ENCODE measurements at places on chromosomes 1 and 21. TPM values are rescaled to one million over a fixed set of nuclear protein-coding genes. Genes with fewer than 3 reads are reported as not detected.

DNA sequence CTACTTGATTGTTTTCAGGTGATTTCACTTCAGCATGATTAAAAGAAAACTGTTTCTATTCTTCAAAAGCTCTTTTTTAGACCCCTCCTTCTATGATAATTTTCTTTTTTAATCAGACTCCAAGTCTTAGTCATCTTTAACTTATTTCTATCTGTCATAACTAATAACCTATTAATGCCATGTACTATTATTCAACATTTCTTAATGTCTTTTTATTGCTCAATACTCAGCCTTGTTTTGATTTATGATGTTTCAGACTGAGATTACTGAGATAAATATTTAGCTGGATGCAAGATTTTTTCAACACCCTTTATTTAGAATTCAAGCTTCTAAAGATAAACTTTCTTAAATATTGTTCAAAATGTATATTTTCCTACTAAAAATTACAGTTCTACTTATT is 53.6 kb downstream of the ATP6V1G3 start:
- no peaks in the 10 kb centered on the region for H3K4me1 ChIP-seq
- H3K36me3 ChIP-seq, result no peaks in the 10 kb centered on the region
- no peak overlapping the region for H3K27ac ChIP-seq
- H3K27me3 ChIP-seq, result no peaks in the 10 kb centered on the region
- no peak for DNase-seq

GRCh38 chr1:67647036-67647798 is 37.8 kb upstream of the GADD45A start:
- no peaks in the 10 kb centered on the region for H3K36me3 ChIP-seq
- no peak for DNase-seq
- H3K4me1 ChIP-seq, result no peaks in the 10 kb centered on the region
- no peak overlapping the region for H3K27ac ChIP-seq

DNA sequence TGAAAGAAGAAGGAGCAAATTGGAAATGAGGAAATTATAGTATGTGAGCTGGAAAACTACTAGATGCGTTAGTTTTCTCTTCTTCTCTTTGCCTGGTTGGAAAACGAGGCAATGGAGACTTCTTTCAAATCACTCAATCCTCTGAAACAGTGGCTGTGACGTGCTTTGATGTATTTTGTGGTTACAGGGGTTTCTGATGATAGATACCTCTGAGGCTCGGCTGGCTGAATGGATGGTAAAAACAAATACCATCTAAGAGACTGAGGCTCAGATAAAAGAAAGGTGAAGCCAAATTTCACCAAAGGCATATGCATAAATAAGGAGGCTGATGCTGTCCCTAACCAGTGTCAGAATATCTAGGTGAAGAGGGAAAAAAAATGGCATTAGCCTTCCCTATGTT is 15.1 kb downstream of the MAB21L3 start:
- no peak overlapping the region for H3K27ac ChIP-seq
- DNase-seq, result no peak
- peaks cover 9% of the 10 kb centered on the region for H3K4me1 ChIP-seq
- no peaks in the 10 kb centered on the region for H3K36me3 ChIP-seq
- no peak overlapping the region for H3K4me3 ChIP-seq
- no peaks in the 10 kb centered on the region for H3K27me3 ChIP-seq

DNA sequence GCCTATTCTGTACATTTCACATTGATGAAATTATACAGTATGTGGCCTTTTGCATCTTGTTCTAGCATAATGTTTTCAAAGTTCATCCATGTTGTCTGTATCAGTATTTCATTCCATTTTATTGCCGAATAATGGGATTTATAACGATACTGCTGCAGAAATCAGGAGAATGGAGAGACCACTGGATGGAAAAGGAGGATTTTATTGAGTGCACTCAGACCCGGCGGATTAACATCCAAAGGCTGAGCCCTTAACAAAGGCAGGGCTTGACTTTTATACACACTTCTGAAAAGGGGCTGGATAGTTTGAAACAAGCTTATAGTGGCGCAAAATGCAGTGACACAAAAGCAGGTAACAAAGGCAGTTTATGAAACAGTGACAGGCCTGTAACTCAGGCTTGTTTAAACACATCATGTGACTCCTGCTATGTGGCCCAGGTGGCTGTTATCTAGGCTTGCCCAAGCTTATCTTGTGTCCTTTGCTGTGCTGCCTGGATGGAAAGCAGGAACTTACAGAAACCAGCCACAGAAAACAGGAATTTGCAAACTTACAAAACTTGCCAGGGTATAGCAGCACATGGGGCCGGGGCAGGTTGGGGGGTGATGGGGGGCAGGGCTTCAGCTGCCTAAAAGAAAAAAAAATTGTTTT is 32.8 kb upstream of the KCNJ15 start:
- no peak overlapping the region for H3K4me3 ChIP-seq
- H3K27ac ChIP-seq, result no peak overlapping the region
- no peaks in the 10 kb centered on the region for H3K27me3 ChIP-seq
- H3K4me1 ChIP-seq, result no peaks in the 10 kb centered on the region
- no peak for DNase-seq

The KRTAP20-3 gene
- total RNA-seq, result not detected

GRCh38 chr1:58735586-58735985 is 35.7 kb upstream of the MYSM1 start:
- no peak for DNase-seq
- no peaks in the 10 kb centered on the region for H3K36me3 ChIP-seq
- H3K4me1 ChIP-seq, result no peaks in the 10 kb centered on the region
- H3K27ac ChIP-seq, result no peak overlapping the region
- no peak overlapping the region for H3K4me3 ChIP-seq
- no peaks in the 10 kb centered on the region for H3K27me3 ChIP-seq

The HCRTR1 gene
- not detected for total RNA-seq

The CSMD2 gene
- not detected for total RNA-seq

GRCh38 chr1:176479971-176480370 is 17.0 kb downstream of the PAPPA2 start:
- no peaks in the 10 kb centered on the region for H3K27me3 ChIP-seq
- H3K4me3 ChIP-seq, result no peak overlapping the region
- no peaks in the 10 kb centered on the region for H3K36me3 ChIP-seq
- H3K4me1 ChIP-seq, result no peaks in the 10 kb centered on the region
- no peak for DNase-seq

DNA sequence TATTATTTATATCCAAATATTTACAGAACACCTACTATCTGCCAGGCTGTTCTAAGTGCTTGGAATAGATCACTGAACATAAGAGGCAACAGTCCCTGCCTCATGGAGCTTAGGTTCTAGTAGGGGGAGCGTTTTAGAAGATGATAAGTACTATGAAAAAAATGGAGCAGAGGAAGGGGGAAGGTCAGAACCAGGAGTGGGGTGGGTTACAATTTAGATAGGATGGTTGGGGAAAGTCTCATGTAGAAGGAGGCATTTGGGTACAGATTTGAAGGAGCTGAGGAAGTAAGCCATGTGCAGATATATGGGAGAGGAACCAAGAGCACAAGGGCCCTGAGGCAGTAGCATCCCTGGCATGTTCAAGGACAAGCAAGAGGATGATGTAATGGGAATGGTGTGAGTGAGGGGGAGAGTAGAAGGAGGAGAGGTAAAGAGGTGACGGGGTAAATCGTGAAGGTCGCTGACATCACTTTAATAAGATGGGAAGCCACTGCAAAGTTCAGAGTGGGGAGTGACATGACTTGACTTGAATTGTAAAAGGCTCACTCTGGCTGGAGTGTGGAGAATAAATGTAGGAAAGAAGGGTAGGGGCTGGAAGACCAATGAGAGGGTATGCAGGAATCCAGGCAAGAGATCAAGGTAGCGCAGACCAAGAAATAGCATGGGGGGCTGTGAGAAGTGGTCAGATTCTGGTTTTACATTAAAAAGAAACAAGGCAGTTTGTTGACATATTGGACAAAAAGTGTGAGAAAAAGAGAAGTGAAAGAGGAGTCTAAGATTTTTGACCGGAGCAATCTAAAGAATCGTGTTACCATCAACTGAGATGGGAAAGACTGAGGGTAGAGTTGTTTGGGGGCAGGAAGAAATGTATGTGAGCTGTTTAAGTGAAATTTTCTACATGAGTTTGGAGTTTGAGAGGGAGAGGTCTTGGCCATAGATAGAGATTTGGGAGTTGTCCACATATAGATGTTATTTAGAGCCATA is 92.6 kb downstream of the LPAR3 start:
- no peaks in the 10 kb centered on the region for H3K27me3 ChIP-seq
- DNase-seq, result no peak
- no peak overlapping the region for H3K27ac ChIP-seq
- H3K4me1 ChIP-seq, result no peaks in the 10 kb centered on the region
- H3K36me3 ChIP-seq, result no peaks in the 10 kb centered on the region

DNA sequence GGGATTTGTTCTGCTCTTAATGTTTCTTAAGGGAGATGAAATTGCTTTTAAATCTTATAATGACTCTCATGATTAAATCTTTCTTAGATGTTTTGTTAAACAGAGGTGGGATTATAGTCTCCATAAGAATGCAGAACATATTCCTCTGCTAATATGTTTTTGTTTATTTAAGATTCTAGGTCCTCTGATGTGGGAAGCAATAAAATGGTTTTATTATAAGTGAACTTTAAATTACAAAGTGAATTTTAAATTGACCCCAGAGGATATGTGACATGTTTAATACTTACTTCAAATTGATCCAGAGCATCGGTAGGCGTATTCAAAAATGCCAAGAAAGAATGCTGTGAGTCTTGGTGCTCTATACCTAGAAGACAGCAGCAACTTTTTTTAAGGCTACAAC is 129.4 kb downstream of the COQ8A start:
- H3K27ac ChIP-seq, result no peak overlapping the region
- DNase-seq, result no peak
- no peak overlapping the region for H3K4me3 ChIP-seq
- H3K27me3 ChIP-seq, result no peaks in the 10 kb centered on the region
- no peaks in the 10 kb centered on the region for H3K4me1 ChIP-seq
- no peaks in the 10 kb centered on the region for H3K36me3 ChIP-seq

The CD52 gene
- 454 TPM for total RNA-seq

The LENEP gene
- total RNA-seq, result not detected

DNA sequence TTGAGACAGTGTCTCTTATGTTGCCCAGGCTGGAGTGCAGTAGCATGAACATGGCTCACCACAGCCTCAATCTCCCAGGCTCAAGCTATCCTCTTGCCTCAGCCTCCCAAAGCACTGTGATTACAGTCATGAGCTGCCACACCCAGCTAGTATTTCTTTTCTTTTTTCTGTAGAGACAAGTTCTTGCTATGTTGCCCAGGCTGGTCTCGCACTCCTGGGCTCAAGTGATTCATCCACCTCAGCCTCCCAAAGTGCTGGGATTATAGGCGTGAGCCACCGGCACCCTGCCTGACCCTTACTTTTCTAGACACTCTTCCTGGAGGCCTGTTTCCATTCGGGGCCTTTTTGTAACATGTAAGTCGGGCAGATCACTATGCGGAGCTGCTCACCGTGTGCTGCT is 30.1 kb upstream of the SRP9 start:
- H3K4me3 ChIP-seq, result no peak overlapping the region
- no peaks in the 10 kb centered on the region for H3K36me3 ChIP-seq
- H3K27ac ChIP-seq, result no peak overlapping the region
- DNase-seq, result no peak
- H3K27me3 ChIP-seq, result no peaks in the 10 kb centered on the region
- H3K4me1 ChIP-seq, result peaks cover 14% of the 10 kb centered on the region

All from natural killer cell (primary cell).